ENCODE measurements at places on chromosomes 13 and 19. TPM values are rescaled to one million over a fixed set of nuclear protein-coding genes. Genes with fewer than 3 reads are reported as not detected.

The CEACAM16 gene
- not detected for total RNA-seq

The KLF12 gene
- 24.3 TPM for total RNA-seq

The P2RY11 gene
- 6.4 TPM for total RNA-seq

The RAB20 gene
- 1.1 TPM for total RNA-seq

The KLF1 gene
- not detected for total RNA-seq

The PINLYP gene
- total RNA-seq, result not detected

The MED4 gene
- total RNA-seq, result 40.7 TPM

The ZNF558 gene
- 9.7 TPM for total RNA-seq

The CEACAM21 gene
- not detected for total RNA-seq

The GZMM gene
- total RNA-seq, result not detected

DNA sequence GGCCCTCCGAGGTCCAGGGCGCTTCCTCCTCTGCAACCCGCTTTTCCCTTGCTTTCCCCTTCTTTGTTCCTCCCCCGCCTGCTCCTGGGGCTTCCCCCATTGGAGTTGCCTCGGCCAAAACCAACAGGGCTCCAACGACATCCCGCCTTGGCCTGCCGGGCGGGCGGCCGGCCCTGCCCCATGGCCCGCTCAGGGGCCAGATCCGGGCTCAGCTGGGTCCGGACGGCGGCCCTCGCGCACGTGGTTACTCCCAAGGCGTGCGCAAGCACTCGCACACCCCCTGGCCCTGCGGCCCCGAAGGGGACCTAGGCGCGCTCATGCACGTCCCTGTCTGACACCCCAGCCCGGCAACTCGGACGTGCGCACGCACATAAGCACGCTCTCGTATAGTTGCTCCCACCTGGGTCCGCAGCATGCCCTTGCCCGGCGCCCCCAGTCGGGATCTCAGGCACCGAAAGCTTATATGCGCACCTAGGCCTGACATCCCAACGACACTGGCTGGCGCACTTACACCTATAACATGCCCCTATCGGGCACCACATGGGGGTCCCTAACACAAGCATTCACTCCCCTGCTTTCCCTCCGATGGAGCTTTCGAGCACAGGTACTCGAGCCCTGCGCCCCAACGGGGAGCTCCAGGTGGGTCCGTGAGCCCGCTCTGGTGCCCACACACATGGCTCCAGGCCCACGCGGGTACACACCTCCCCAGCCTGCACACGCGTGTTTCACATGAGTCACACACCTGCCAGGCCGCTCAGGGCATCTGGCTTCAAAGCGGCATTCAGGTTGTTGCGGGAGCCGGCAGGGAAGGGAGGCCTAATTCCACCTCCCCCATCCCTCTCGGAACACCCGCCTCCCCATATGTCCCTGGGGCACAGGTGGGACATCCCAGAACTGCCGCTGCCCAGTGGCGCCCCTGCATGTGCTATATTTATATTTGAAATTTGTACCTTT lies 15.0 kb downstream of the NFIX start:
- DNase-seq, result no peak

DNA sequence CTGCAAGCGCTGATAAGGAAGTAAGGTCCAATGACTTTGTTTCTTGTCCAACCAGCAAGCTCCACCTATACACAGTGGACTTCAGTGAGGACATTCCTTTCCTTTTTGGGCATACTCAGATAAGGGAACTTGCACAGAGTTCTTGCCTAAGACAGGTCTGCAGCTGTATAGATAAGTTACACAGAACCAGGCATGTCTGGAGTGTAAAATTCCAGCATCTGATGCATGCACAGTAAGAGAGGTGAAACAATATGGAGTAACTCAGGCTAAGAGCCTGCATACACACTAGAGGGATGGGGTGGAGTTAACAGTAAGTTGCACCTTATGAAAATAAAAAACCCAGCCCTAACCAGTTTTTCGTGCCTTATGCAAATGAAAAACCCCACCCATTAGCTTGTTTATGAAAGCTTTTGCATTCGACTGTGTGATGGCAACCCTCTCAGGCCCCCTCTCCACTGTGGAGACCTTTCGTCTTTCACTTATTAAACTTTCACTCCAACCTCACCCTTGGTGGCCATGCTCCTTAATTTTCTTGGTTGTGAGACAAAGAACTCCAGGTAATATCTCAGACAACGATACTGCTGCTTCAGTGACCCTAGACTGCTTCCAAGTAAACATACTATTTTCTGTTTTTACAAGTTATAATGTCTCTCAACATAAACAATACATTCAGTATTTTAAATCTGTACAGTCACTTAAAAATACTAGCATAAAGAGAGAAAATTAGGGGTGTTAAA lies 2859.0 kb upstream of the PCDH20 start:
- DNase-seq, result no peak

- no peak for DNase-seq
Observed at GRCh38 chr19:17409990-17410389, 4.6 kb upstream of the BST2 start.

DNA sequence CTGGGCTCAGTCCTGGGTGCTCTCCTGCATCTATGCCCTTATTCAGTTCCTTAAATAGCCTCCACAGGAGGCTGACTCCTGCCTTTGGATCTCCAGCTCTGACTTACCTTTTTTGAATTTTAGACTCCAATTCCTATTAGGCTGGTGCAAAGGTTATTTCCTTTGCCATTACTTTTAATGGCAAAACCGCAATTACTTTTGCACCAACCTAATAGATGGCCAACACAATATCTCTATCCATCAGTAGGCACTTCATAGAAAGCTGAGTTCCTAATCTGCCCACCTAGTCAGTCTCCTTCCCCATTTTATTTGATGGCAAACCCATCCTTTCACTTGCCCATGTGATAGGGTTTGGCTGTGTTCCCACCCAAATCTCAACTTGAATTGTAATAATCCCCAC lies 95.3 kb downstream of the CACNA1A start:
- DNase-seq, result no peak

DNA sequence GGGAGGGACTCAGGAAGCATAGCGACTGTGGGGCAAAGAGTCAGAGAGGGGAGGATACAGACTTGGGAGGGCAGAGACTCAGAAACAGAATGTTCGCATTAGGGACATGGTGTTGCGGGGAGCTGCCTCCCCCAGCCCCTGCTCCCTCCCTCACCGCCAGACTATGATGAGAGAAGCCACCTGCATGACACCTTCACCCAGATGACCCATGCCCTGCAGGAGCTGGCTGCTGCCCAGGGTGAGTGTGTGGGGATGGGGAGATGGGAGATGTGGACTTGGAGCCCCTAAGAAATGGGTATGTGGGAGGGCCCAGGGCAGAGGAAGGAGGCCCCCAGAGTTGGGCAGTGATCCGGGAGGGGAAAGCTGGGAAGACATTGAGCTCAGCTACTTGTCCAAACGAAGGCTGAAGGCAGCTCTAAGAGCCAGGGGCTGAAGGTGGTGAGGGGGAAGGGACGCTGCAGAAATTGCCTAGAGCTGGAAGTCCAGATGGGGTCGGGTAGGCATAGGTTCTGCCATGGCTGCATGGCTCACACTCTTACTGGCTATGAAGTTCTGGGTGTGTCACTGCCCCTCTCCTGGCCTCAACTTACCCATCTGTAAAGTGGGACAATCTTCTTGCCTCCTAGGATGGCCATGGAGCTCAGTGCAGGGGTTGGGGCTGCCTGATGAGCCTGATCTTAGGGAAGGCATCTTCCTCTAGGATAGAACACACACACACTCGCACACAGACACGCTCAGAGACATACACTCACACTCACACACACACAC lies 1.4 kb downstream of the SPACA6 start:
- DNase-seq, result no peak

DNA sequence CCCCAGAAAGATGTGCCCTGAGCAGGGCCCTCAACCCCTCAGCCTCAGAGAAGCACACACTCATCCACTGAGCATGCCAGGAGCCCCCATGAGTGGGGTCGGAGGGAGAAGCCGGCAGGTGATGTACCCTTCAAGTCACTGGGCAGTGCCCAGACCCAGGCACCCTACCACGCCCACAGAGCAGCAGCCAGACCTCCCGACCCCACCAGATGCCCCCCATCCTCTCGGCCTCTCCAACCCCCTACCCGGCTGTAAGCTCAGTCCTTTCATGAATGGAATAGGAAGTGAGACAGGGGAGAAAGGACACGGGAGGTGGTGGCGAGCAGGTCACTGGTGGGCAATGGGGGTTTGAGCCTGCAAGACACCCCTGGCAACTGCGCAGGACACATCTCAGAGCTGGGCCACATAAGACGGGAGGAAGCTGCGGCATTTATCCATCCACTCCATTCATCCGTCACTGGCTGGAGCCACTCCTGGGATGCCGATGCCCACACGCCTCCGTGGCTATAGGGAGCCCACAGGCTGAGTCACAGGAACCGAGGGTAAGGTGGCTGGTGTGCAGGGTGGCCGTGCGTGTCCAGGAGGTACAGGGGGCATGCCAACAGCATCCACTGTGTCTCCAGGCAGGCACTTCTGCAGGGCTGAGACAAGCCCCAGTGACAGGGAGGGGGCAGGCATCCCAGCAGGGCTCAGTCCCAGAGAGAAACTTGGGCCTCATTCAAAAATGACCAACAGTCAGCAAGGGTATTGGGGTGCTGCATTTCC lies 23.8 kb upstream of the VSTM2B start:
- DNase-seq, result no peak

DNA sequence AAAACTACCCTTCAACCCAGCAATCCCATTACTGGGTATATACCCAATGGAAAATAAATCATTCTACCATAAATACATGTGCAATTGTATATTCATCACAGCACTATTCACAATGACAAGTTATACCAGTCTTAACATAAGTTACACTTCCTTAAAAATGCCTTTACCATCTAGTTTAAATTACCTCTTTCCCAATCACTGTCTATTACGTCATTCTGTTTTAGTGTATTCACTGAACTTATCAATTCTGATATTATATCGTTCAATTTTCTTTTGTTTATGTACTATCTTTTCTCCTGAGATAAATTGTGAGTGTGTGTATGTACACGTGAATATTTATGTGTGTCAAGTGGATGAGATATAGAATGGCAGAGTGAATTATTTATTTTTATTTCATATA lies 1416.8 kb downstream of the OLFM4 start:
- DNase-seq, result no peak

DNA sequence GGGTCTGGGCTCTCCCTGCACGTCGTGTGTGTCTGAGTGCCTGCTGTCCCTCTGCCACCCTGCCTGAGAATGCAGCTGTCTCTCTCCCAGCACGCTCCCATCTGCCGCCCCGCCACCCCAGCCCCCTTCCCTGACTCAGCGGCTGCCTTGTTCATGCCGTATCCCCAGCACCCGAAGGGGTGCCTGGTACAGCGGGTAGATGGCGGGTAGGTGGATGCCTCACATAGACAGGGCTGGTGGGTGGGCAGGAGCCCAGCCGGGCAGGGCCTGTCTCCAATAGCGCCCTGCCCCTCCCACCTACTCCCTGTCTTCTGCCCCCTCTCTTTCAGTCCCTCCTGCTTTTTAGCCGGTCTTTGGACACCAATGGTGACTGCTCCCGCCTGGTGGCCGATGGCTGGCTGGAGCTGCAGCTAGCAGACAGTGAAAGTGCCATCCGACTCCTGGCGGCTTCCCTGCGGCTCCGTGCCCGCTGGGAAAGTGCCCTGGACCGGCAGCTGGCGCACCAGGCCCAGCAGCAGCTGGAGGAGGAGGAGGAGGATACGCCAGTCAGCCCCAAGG lies 30.3 kb downstream of the DHX34 start:
- DNase-seq, result no peak

- DNase-seq, result no peak
Observed at GRCh38 chr13:98345107-98345935, 168.3 kb upstream of the RNF113B start.

DNA sequence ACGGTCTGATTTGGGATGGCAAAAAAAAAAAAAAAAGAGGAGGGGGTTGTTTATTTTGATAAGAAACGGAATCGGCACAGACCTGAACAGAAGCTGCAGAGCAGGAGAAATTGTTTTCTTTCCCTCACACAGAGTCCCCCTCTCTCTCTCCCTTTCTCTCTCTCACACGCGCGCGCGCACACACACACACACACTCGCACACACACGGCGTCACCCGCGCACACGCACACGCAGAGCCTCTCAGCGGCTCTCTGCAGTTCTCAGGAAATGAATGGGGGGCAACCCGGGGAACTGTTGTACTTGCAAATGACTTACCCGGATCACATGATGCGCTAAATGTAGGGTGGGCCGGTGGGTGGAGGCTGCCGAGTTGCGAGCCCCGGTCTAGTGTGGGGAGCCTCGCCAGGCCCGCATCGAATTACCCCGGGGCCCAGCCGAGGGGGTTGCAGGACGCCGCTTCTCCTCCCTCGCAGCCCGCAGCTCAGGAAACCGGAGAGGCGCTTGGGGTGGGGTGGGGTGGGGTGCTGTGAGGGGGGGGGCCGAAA lies 475 bp downstream of the KLF12 start:
- peak; percentile 95 for DNase-seq

- DNase-seq, result peak; percentile 52
Observed at GRCh38 chr19:17762505-17763229, 11.4 kb downstream of the FCHO1 start.

DNA sequence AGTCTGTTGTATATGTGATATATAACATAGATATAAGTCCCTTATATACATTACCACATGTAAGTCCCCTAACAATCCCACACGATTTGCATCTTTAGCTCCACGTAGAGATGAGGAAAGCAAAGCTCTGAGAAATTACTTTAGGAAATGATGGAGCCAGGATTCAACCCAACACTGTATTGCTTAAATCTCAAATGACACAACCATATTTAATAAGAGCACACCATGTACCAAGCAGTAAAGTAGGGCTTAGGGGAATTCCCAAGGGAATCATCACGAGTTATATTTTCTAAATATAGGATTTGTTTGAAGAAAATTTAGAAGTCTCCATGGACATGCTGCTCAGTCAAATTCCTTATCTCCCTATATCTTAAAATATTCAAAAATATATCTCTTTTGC lies 61.3 kb upstream of the POMP start:
- no peak for DNase-seq

- DNase-seq, result no peak
Observed at GRCh38 chr19:2756477-2756876, 16.7 kb upstream of the SLC39A3 start.

DNA sequence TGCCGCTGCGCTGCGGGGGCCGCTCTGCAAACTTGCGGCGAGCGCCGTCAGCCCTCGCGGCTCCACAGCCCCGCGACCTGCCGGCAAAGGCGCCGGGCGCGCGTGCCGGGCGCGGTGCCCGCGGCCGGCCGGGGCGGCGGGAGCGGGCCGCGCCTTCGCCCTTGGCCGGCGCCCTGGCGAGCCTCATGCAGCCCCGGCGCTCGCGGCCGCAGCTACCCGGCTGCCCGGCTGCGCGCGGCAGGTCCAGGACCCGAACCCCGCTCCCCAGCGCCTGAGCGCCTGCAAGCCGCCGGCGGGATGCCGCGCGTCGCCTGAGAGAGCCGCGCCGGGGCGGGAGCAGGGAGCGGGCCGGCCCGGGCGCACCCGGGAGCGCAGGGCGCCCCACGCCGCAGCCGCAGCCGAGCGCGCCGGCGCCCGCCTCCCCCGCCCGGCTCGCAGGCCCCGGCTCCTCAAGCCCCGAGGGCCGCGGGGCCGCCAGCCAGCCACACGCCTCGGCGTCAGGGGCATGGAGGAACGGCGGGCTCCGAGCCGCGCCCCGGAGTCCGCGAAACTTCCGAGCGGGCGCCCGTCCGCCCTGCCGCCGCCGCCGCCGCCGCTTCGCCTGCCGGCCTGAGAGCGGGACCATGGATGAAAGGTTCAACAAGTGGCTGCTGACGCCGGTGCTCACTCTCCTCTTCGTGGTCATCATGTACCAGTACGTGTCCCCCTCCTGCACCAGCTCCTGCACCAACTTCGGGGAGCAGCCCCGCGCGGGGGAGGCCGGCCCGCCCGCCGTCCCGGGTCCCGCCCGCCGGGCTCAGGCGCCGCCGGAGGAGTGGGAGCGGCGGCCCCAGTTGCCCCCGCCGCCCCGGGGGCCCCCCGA lies 564 bp downstream of the HS6ST3 start:
- no peak for DNase-seq

- no peak for DNase-seq
Observed at GRCh38 chr13:46617229-46617721, 64.3 kb downstream of the LRCH1 start.

GRCh38 chr13:42892760-42893159 lies 99.3 kb downstream of the EPSTI1 start:
- no peak for DNase-seq

All from HFFc6 (cell line).